Thoracic aorta (tissue), 2 donors: ENCODE measurements at places on chromosomes 12 and 14.

- no peak overlapping the region for H3K4me3 ChIP-seq
- no peak overlapping the region for H3K27ac ChIP-seq
- DNase-seq = no peak
- no peaks in the 10 kb centered on the region for H3K27me3 ChIP-seq
- no peaks in the 10 kb centered on the region for H3K36me3 ChIP-seq
These were observed 52.7 kb downstream of the ERH start for GRCh38 chr14:69345402-69345801.

GRCh38 chr12:49959685-49960473 lies 1.8 kb upstream of the AQP5 start:
- H3K27me3 ChIP-seq = no peaks in the 10 kb centered on the region
- no peak for DNase-seq
- H3K27ac ChIP-seq = no peak overlapping the region
- H3K4me1 ChIP-seq = peaks cover 25% of the 10 kb centered on the region

DNA sequence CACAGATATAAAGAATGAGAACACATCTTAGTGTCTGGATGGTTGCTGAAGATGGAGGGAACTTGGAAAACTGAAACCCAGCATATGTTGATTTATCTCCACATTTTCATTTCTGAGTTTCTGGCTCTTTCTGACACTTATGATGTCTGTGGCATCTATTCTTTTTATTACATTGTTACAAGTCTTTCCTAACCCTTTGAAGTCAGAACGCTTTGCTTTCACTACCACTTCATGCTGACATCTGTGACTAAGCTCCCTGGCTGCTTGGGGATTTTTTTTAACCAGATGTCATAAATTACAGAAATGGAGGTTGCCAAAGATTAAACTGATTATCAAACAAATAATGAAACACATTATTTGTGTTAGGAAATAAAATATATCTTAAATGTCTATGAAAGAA lies 188.7 kb downstream of the KITLG start:
- H3K36me3 ChIP-seq = no peaks in the 10 kb centered on the region
- H3K27ac ChIP-seq = no peak overlapping the region
- H3K4me3 ChIP-seq = no peak overlapping the region
- no peaks in the 10 kb centered on the region for H3K4me1 ChIP-seq
- no peaks in the 10 kb centered on the region for H3K27me3 ChIP-seq

GRCh38 chr14:54762296-54762695 lies 140.3 kb downstream of the GCH1 start:
- H3K4me1 ChIP-seq = peaks cover 12% of the 10 kb centered on the region
- H3K36me3 ChIP-seq = peaks cover 64% of the 10 kb centered on the region
- DNase-seq = no peak
- H3K27me3 ChIP-seq = no peaks in the 10 kb centered on the region
- H3K27ac ChIP-seq = no peak overlapping the region
- H3K4me3 ChIP-seq = no peak overlapping the region

- peaks cover 20% of the 10 kb centered on the region for H3K4me1 ChIP-seq
- DNase-seq = no peak
- H3K36me3 ChIP-seq = no peaks in the 10 kb centered on the region
- H3K27me3 ChIP-seq = no peaks in the 10 kb centered on the region
- no peak overlapping the region for H3K27ac ChIP-seq
These were observed 227.1 kb downstream of the MSRB3 start for GRCh38 chr12:65505386-65506121.

DNA sequence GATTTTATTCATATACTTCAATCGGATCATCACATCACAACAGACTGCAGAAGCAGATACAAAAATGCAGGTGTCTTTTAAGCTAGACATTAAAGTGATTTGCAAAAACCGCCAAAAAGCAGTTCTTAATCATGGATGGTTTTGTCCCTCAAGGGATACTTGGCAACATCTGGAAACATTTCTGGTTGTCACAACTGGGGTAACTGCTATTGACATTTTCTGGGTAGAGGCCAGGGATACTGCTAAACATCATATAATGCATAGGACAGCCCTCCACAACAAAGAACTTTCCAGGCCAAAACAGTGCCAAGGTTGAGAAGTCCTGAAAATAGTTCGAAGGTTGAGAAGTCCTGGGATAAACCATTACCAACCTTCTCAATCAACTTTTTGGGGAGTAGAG lies 101.8 kb upstream of the BBS10 start:
- no peak overlapping the region for H3K27ac ChIP-seq
- H3K4me1 ChIP-seq = peaks cover 9% of the 10 kb centered on the region
- H3K4me3 ChIP-seq = no peak overlapping the region
- DNase-seq = no peak
- no peaks in the 10 kb centered on the region for H3K27me3 ChIP-seq

DNA sequence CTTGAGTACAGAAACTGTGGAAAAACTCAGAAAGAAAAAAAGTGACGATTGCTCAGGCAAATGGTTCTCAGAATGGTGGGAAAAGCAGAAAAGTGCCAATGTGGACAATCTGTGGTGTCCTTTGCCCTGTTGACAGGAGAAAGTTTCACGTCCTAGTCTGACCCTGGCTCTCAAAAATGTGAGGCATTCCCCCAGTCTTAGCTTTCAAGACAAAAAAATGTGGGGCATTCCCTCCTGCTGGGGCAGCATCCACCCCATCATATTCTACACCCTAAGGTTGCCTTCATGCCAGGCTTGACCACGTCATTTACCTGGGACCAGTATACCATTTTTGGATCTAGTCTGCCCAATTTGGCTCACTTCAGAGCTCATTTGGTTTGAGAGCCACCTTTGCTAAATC lies 20.7 kb upstream of the ANAPC7 start:
- no peak overlapping the region for H3K4me3 ChIP-seq
- no peaks in the 10 kb centered on the region for H3K4me1 ChIP-seq
- DNase-seq = no peak

GRCh38 chr12:126668961-126669360 lies 1598.0 kb upstream of the TMEM132C start:
- no peaks in the 10 kb centered on the region for H3K27me3 ChIP-seq
- DNase-seq = no peak
- no peaks in the 10 kb centered on the region for H3K36me3 ChIP-seq
- no peak overlapping the region for H3K4me3 ChIP-seq

DNA sequence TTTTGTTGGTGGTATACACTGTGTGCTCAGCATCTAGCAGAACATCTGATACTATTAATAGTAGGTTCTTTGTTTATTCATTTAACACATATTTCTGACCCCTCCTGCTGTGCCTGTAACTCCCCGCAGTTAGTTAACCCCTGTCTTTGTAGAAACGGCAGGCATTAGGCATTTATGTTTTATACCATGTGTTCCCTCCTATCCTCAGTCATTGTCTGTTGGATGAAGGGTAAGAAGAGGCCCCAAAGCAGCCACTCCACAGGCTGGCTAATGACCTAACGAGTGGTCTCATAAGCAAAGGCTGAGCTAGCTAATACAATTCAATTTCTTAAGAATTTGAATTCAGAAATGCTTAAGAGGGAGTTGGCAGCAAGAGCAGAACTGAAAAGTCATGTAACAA lies 170.8 kb downstream of the TMX1 start:
- H3K4me3 ChIP-seq = no peak overlapping the region
- H3K27me3 ChIP-seq = no peaks in the 10 kb centered on the region
- H3K36me3 ChIP-seq = no peaks in the 10 kb centered on the region
- DNase-seq = no peak
- H3K27ac ChIP-seq = no peak overlapping the region
- no peaks in the 10 kb centered on the region for H3K4me1 ChIP-seq

- DNase-seq = no peak
- no peaks in the 10 kb centered on the region for H3K4me1 ChIP-seq
- no peaks in the 10 kb centered on the region for H3K36me3 ChIP-seq
These were observed 32.0 kb downstream of the RTL1 start for GRCh38 chr14:100871234-100872186.

- no peaks in the 10 kb centered on the region for H3K27me3 ChIP-seq
- H3K4me3 ChIP-seq = no peak overlapping the region
- H3K4me1 ChIP-seq = no peaks in the 10 kb centered on the region
- no peak for DNase-seq
These were observed 22.7 kb upstream of the EIF5 start for GRCh38 chr14:103311171-103311997.

- DNase-seq = no peak
- peak overlapping the region; percentile 96 for H3K27ac ChIP-seq
- H3K4me1 ChIP-seq = peaks cover 21% of the 10 kb centered on the region
These were observed 393 bp upstream of the DCAF5 start for GRCh38 chr14:69153152-69153872.

GRCh38 chr14:52121441-52121840 lies 52.6 kb upstream of the NID2 start:
- no peaks in the 10 kb centered on the region for H3K27me3 ChIP-seq
- H3K4me1 ChIP-seq = no peaks in the 10 kb centered on the region
- no peak overlapping the region for H3K27ac ChIP-seq
- no peak for DNase-seq

DNA sequence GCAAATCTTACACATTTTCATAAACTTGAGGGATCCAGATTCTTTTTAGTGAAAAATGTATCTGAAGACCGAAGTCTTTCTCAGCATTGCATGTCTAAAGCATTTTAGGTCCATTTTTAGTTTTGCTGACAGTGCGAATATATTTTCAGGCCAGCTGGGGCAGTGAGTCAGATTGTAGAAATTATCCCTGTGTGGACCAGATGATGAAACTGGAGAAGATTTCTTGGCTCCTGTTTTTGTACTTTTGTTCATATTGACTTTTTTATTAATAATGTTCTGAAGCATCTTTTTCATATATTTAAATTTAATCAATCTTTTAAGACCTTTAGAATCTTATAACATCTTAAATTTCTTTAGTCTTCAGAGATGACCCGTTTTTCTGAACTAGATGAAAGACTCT lies 173.1 kb downstream of the FLRT2 start:
- H3K4me3 ChIP-seq = no peak overlapping the region
- no peak overlapping the region for H3K27ac ChIP-seq
- no peaks in the 10 kb centered on the region for H3K27me3 ChIP-seq
- no peaks in the 10 kb centered on the region for H3K4me1 ChIP-seq
- H3K36me3 ChIP-seq = no peaks in the 10 kb centered on the region
- DNase-seq = no peak

GRCh38 chr14:74978416-74978947 lies 23.1 kb upstream of the PGF start:
- peaks cover 57% of the 10 kb centered on the region for H3K4me1 ChIP-seq
- no peaks in the 10 kb centered on the region for H3K27me3 ChIP-seq
- H3K4me3 ChIP-seq = no peak overlapping the region
- no peak for DNase-seq
- H3K27ac ChIP-seq = no peak overlapping the region

DNA sequence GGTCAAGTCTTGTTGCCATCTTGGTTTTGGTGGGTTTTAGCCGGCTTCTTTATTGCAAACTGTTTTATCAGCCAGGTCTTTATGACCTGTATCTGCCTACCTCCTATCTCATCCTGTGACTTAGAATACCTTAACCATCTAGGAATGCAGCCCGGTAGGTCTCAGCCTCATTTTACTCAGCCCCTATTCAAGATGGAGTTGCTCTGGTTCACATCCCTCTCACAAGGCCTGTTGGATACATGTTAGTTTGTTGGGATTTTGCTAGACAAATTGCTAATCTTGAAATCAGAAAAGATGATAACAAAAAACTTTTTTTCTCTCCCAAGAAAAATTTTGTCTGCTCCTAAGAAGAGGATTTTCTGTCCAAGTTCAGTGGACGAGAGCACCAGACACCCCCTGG lies 27.6 kb upstream of the CCDC63 start:
- DNase-seq = no peak
- no peaks in the 10 kb centered on the region for H3K27me3 ChIP-seq
- no peak overlapping the region for H3K4me3 ChIP-seq
- no peak overlapping the region for H3K27ac ChIP-seq
- no peaks in the 10 kb centered on the region for H3K36me3 ChIP-seq

- H3K27ac ChIP-seq = no peak overlapping the region
- DNase-seq = no peak
- no peaks in the 10 kb centered on the region for H3K36me3 ChIP-seq
These were observed 41.9 kb downstream of the PELI2 start for GRCh38 chr14:56160088-56160487.

DNA sequence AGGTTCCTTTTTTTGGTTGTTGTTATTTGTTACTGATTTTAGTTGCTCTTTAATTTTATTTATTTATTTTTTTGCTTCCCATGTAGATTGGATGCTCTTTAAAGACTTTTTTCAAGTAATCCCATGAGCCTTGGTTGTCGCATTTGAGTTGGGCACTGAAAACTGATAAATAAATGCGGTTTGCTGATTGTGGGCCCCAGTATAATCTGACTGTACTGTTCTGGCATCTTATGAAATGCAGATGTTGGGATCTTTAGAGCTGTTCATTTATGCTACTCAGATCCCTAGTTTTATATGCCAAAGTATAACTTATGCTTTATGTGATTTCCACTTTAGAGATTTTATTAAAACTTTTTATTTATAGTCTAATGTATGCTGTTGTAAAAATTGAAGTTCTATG lies 33.3 kb downstream of the WNK1 start:
- no peaks in the 10 kb centered on the region for H3K27me3 ChIP-seq
- no peaks in the 10 kb centered on the region for H3K36me3 ChIP-seq
- no peak for DNase-seq
- no peak overlapping the region for H3K4me3 ChIP-seq

DNA sequence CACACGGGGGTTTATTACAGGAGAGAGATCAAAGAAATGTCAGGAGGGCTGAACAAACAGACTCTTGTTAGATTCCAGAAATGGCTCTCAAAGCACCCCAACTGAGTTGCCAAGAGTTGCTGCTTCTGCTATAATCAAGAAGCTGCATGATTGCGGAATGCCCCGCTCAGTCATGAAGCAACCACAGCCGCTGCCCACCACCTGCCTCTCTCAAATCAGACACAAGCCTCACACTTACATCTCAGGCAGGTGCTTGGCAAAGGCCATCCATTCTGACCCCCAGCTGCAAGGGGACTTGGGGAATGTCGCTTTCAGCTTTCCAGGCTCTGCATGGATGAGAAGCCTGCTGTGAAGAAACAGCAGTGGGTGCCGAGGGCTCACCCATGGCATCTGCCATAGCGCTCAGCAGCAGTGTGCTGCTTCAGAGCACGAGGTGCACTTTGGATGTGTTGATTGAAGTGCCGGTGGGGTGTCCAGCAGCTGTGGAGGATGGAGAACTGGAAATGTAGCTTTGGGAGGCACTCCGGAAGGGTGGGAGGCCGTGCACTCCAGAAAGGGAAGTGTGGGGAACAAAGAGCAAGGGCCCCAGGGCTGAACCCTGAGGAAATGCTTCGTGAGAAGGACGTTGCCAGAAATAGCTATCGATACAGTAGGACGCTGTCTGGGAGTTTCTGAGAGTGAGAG lies 37.7 kb downstream of the LRRC74A start:
- no peak overlapping the region for H3K27ac ChIP-seq
- no peak for DNase-seq
- no peaks in the 10 kb centered on the region for H3K27me3 ChIP-seq
- peak overlapping the region; percentile 44 for H3K4me3 ChIP-seq
- no peaks in the 10 kb centered on the region for H3K36me3 ChIP-seq
